ENCODE measurements at places on chromosomes 5 and 9.

GRCh38 chr9:130713286-130713960 lies 19.8 kb downstream of the EXOSC2 start:
- DNase-seq: no peak

- no peak for DNase-seq
These were observed 3.4 kb downstream of the NPM1 start for GRCh38 chr5:171390883-171391677.

GRCh38 chr5:160774666-160775315 lies 77.2 kb downstream of the ATP10B start:
- no peak for DNase-seq

- no peak for DNase-seq
These were observed 41.1 kb upstream of the TCF7 start for GRCh38 chr5:134073404-134073803.

GRCh38 chr9:76835571-76836283 lies 70.2 kb downstream of the PRUNE2 start:
- no peak for DNase-seq

DNA sequence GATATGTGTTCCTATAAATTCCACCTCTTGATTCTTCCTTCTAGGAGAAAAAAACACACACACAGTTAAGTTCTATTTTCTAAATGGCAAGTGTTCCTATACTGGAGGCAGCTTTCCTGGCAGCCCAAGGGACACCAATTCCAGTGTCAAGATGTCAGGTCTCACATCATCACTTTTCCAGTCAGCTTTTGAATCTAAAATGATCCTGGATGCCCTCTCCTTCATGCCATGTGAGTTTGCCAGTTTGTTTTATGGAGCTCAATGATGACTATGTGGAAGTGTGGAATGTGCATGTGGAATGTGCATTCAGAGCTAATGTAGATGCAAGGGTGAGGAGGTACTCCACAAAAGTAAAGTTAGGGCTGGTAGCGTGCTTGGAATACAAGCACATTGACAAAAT lies 269.3 kb upstream of the NMUR2 start:
- no peak for DNase-seq

DNA sequence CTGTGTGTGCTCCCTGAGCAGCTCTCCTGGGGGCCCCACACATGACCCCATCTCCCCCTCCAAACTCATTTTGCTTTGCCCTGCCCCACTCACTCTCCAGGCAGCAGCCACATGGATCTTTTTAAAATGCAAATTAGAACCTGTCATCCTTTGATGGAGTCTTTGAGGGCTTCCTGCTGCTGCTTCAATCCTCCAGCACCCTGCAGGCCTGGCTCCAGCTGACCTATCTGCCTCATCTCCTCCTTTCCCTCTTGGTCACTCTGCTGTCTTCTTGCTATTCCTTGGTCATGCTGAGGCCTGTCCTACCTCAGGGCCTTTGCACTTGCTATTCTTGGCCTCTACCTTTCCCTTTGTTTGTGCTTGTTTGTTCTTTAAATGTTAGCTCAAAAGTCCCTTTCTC lies 17.9 kb downstream of the NDST1 start:
- no peak for DNase-seq

All from GF-D8 (cell line).